ENCODE measurements at places on chromosomes 1 and 21. TPM values are rescaled to one million over a fixed set of nuclear protein-coding genes. Genes with fewer than 3 reads are reported as not detected.
A peak's percentile ranks its signal among the peaks of the same experiment; 100 is the strongest.

DNA sequence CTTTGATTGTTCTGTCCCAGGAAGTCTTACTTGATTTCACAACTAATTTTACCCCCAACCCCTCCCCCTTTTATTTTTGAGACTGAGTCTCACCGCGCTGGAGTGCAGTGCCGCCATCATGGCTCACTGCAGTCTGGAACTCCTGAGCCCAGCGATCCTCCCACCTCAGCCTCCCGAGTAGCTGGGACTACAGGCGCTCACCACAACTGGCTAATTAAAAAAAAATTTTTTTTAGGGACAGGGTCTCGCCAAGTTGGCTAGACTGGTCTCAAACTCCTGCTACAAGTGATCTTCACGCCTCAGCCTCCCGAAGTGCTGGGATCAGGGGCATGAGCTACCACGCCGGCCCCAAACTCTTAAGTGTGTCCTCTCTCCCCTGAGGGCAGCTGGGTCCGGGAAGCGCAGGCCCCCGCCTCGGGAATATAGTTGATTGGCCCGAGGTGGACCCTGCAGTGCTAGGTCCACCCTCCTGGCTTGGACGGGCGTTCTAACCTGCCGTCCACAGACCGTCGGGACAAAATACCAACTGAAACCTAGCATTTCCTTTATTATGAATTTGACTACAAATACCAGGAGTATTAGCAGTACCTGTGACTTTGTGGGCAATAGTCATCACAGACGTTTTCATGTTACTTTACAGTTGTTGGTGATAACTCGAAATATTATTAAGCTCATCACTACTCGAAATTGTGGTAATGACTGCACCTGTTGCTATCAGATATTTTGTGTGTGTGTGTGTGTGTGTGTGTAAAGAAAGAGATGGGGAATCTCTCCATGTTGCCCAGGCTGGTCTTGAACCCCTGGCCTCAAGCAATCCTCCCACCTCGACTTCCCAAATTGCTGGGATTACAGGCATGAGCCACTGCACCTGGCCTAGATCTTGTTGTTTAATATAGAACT, 642 bp upstream of the PARP1 start:
- DNase-seq, result no peak

GRCh38 chr1:85707267-85707989, 805 bp downstream of the ZNHIT6 start:
- DNase-seq, result peak; percentile 43

- no peak for DNase-seq
Observed at GRCh38 chr1:213820362-213821149, 167.2 kb upstream of the PROX1 start.

DNA sequence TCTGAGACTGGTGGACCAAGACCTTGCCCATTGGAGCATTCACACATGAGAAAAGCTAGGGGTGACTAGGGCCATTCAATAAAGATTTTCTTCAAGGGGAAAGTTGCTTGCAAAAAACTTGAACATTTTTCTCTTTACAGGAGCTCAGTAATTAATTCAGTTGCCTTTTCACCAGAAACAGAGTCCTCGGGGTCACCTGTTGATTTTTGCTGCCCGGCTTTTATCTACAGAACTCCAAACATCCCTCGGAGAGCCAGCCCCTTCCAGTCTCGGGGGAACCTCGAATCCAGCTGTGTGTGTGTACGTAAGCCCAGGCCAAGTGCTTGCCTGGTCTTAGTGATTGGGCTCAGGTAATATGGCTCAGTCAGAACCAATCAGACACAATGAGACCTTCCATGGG, 47.5 kb downstream of the PCNX2 start:
- DNase-seq, result no peak

The RIMS3 gene
- polyA plus RNA-seq, result 0.08 TPM
